ENCODE measurements at places on chromosomes 16 and 17.

- no peak for DNase-seq
These were observed 3.2 kb downstream of the CCL3 start for GRCh38 chr17:36086791-36087190.

GRCh38 chr16:588639-588888, 1.3 kb upstream of the RAB40C start:
- peak; percentile 81 for DNase-seq

DNA sequence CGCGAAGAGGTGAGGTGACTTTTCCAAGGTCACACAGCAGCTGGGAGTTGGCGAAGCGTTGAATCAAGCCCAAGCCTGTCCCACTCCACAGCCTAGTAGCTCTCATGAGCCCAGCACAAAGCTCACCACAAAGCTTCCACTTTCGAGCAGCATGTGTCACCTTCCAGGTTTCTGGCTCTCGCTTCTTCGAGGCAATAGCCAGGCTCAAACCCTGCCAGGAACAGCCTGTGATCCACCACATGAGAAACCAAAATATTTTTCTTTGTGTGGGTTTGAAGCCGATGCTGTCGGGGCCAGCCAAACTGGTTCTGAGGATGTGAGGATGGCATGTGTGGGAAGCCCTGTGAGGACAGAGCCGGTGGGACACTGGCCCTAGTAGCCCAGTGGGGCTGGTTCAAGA, 68.1 kb downstream of the COG7 start:
- no peak for DNase-seq

DNA sequence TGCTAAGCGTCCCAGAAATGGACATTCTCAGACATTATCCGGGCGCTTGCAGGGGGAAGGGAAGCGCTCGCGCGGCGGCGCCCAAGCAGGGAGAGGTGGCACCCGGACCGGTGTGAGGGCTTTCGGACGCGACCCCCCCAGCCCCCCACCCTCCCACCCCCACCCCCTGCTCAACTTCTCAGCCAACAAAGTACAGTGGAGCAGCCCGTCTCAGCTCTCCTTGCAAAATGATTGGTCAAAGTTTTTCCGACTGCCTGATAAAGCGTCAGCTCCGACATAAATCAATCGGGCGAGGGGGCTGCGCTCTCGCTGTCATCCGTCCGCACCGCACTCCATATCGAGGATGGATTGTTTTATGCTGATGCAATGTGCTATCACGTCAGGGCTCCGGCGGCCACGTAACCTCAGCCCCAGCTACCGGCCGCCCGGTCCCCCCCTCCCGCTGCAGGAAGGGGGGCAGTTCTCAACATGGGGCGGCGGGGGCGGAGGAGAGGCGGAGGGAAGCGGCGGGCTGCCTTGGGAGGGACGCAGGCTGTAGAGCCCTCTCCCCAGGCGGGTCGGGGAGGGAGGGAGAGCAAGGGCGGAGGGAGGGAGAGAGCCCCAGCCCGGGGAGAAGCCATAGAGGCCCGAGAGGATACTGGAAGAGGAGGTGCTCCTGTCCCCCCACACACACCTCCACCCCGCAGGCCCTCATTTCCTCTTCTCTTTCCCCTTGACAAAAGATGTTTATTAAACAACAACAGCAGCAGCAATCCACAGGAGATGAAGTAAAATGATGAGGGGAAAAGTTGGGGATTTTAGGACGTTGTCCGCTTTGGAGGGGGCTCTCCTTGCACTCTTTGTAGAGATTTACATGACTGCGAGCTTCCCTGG, at the start of gene HOXB9:
Gene HOXB9 (minus strand): TSS at position 114 of the 873 bp plus-strand sequence. CDS start 89 bp downstream, at position 25.
- DNase-seq, result peak; percentile 64

DNA sequence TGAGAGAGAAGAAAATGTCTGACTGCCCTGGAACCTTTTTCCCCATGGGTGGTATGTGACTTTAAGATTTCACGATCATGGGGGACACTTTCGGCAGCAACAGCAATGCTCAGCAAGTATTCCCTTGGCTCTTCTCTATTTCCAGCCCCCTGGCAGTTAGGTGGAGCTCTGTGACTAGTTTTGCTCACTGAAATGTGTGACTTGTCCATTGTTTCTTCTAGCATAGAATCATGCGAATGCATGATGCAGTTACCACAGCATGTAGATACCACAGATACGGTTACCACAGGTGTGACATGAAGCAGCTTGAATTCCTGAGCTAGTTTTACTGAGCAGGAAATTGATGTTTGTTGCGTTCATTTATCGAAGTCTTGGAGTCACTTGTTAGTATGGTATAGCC, 1034.5 kb upstream of the EEF2KMT start:
- DNase-seq, result no peak

- DNase-seq, result no peak
These were observed 44.8 kb upstream of the HLF start for GRCh38 chr17:55219934-55220333.

- no peak for DNase-seq
These were observed 426.1 kb upstream of the DYNLRB2 start for GRCh38 chr16:80114699-80115098.

GRCh38 chr16:4213737-4214136, 28.1 kb downstream of the SRL start:
- DNase-seq, result no peak

- no peak for DNase-seq
These were observed 15.3 kb downstream of the ZZEF1 start for GRCh38 chr17:4127555-4127954.

GRCh38 chr17:17416400-17417360, 60.1 kb upstream of the MED9 start:
- DNase-seq, result peak; percentile 8

DNA sequence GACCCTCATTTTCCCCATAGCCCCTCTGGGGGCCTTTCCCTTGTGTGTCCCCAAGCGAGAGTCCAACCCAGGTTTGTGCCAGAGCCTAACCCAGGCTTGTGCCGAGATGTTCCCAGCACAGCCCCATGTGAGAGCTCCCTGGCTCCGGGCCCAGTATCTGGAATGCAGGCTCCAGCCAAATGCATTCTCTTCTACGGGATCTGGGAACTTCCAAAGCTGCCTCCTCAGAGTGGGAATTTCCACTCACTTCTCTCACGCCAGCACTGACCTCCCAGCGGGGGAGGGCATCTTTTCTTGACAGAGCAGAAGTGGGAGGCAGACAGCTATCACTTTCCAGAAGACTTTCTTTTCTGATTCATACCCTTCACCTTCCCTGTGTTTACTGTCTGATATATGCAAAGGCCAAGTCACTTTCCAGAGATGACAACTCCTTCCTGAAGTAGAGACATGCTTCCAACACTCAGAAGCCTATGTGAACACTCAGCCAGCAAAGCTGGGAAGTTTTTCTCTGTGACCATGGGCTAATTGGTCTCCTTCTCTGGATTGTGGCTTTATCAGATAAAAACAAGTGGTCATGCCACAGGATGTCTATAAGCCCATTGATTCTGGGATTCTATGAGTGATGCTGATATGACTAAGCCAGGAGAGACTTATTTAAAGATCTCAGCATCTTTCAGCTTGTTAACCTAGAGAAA, 2.5 kb upstream of the CCL2 start:
- DNase-seq, result peak; percentile 93

DNA sequence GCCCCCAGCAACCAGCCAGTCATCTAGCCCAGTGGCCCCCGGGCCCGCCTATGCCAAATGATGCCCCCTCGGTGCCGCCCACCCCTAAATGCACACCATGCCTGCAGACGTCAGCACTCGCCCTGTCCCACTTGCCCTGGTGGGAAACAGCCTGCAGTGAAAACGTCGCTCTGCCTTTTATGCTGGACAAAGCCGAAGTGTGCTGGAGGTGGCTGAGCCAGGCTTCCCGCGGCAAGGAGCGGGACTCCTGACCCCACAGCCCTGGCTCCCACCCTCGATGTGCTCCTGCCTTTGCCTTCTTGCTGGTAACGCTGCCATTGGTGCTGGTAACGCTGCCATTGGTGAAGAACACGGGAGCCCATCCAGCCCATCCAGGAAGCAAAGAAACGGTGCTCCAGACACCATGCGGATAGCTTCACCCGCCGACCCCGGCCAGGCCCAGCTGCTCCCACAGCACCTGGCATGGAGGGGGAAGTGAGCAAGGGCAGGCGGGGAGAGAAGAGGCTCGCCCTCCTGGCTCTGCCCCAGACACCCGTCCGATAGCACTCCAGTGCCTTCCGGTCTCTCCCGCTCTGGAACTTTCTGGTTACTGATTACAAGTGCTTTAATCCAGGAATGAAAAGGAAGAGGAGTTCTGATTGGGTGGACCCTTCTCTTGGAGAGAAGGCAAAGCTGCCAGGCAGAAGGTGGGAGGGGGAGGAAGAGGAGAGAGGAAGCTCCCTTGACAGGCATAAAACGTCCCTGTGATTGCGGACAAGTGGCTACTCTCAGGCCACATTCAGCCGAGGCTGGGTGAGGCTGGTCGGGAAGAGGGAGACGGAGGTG, 4.0 kb upstream of the BAIAP2 start:
- DNase-seq, result no peak

DNA sequence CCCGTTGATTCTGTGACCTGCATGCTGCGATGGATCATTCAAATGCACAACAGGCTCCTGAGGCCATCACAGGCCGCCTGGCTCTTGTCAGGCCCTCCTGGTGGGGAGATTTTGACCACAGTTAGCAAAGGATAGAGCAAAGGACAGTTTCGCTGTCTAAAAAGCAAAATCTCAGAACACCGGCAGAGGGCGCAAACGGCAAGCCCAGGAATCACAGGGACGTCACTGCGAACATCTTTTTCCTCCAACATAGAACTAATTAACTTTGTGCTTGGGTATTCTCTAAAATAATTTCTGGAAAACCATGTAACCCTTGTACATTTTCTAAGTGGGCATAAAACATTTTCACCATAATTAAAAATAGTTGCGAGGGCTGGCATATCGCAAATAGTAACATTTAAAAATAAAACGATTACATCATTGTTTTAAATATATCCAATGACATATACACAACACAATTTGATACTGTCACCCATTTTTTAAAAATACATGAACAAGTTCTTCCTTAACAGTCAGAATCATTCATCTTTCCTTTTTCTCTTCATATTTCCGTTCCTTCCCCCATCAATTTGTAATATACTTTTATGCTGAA, 19.7 kb upstream of the SLC47A1 start:
- DNase-seq, result peak; percentile 63

- no peak for DNase-seq
These were observed 23.9 kb downstream of the PTRH2 start for GRCh38 chr17:59683283-59683682.

DNA sequence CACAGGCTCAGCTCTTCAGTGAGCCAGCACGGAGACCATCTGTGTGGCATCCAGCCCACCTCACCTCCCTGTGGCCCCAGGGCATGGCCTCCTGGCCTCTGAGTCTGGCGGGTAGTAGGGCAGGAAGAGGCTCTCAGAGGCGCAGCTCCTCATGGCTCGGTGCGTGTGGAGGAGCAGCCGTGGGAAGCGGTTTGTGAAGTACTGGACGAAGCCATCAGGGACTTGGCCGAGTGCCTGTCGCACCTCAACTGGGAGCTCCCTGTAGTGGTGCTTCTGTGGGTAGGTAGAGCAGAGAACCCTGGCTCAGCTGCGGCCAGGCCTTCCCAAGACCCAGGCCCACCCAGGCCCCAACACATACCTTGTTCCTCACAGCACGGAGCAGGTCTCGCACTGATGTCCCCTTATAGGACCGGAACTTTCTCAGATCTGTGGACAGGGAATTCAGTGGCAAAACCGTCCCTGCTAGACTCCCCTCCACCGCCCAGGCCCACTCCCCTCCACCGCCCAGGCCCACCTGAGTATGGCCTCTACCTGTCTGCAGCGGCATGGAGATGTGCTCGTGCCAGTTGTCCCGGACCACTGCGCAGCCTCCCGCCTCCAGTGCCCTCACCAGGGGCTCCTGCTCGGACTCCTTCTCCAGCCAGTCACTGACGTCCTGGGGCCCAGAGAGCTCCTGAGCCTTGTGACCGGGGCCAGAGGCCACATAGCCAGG, 12.2 kb downstream of the PLK1 start:
- DNase-seq, result no peak

DNA sequence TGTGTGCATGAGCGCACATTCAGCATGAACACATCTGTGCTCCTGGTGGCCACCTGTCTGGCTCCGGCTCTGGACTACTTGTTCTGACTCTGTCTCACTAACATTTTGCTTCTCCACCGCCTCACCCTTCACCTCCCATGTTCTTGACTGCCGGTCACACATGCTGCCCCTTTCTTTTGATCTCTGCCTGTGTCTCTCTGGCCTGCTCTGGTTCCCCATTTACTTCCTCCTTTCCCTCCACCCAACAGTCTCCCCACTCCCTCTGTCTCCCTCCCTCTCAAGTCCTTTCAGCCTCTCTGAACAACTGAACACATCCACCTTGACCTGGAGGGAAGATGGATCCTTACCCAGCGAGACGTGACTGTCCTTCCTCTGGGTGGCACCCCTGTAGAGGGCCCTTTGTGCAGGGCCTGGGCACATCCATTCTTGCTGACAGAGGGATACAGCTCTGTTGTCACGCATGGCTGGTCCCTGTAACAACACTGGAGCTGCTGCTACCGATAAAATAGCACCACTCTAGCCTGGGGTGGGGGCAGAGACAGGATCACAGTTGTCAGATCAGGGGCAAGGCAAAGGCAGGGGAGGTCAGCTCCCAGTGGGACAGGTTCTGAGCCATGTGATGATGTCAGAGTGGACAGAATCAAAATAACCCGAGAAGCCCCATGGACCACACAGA, 11.0 kb downstream of the ZSCAN32 start:
- no peak for DNase-seq

GRCh38 chr17:81027591-81028505, 7.1 kb upstream of the BAIAP2 start:
- no peak for DNase-seq

GRCh38 chr16:9489835-9490467, 398.5 kb downstream of the HAPSTR1 start:
- DNase-seq, result no peak

DNA sequence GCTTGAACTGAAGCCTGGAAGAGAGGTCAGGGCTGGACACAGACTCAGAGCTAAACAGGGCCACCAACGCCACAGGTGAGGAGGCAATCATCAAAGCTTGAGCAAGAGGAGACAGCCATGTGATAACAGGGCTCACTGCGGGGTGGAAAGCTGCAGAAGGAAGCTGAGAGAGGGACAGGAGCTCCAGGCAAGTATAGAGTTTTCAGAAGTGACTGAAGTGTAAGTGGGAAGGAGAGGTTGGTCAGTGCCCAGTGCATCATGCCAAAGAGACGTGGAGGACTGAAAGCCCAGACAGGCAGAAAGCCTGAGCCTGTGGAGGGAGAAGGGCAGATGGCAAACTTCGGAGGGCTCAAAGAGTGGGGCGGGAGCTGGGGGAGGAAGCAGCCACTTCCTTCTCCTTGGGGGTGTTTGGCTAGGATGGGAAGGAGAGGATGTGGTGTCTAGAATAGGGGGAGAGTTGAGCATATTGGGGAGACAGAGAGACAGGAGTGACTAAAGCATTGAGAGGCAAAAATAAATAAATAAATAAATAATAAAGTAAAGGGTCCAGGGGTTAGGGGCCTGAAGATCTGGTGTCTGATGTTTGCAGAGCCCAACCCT, 2.6 kb downstream of the KIFC3 start:
- DNase-seq, result no peak

Measured in Caki2 (cell line).